ENCODE measurements at places on chromosomes 2 and 18. TPM values are rescaled to one million over a fixed set of nuclear protein-coding genes. Genes with fewer than 3 reads are reported as not detected.

CNGA3 gene
- not detected for total RNA-seq

INHBB gene
- total RNA-seq, result not detected

CFAP65 gene
- total RNA-seq, result 1.3 TPM

TFCP2L1 gene
- total RNA-seq, result 21.1 TPM

VAMP8 gene
- 90.8 TPM for total RNA-seq

CRYGD gene
- not detected for total RNA-seq

SERPINB3 gene
- 0.68 TPM for total RNA-seq

UGT1A10 gene
- 120 TPM for total RNA-seq

NIF3L1 gene
- total RNA-seq, result 38.4 TPM

PARD3B gene
- 10.1 TPM for total RNA-seq

SNED1 gene
- total RNA-seq, result 0.86 TPM

NT5DC4 gene
- 13.6 TPM for total RNA-seq
